Activated CD4-positive, alpha-beta T cell treated with anti-CD3 and anti-CD28 coated beads for 36 hours (primary cell): ENCODE measurements at places on chromosomes 13 and 19. TPM values are rescaled to one million over a fixed set of nuclear protein-coding genes. Genes with fewer than 3 reads are reported as not detected.

The SYNE4 gene
- 1.6 TPM for total RNA-seq

The LILRA2 gene
- total RNA-seq, result not detected

The SIGLEC8 gene
- total RNA-seq, result not detected

The TUBA3C gene
- not detected for total RNA-seq

The KANK3 gene
- 0.98 TPM for total RNA-seq

The PROZ gene
- total RNA-seq, result not detected

The ZNF799 gene
- 4.0 TPM for total RNA-seq

GRCh38 chr13:113756441-113757097, 2.5 kb upstream of the TMEM255B start:
- peaks cover 34% of the 10 kb centered on the region for H3K27me3 ChIP-seq
- H3K36me3 ChIP-seq, result no peaks in the 10 kb centered on the region
- no peak for DNase-seq
- H3K4me3 ChIP-seq, result no peak overlapping the region
- H3K4me1 ChIP-seq, result peaks cover 14% of the 10 kb centered on the region

DNA sequence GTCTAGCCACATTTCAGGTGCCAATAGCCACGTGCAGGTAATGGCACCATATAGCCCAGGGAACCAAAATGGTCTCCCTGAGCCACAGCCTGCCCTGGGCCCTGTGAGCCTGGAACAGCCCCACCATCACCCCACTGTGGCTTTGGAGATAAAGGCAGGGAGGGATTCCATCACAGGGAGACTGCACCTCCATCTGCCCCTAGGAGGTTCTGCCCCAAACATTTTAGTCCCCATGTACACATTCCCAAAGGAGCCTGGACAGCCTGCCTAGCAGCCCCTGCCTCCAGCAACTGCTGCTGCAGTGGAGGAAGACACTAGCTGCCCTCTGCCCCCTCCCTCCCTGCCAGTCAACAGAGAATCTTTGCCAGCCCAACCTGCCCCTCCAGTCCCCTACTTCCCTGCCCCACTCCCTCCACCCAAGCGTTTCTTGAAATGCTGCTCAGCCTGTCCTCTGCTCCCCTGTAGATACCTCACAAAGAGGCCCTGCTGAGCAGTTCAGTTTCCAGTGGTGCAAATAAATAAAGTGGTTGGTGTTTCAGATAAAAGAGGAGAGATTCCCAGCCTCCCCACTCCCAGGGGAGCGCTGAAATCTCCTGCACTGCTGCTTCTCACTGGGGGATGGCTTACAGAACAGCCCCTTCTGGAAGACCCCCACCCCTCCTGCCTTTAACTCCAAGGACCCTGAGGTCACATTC, 921.8 kb downstream of the UQCRFS1 start:
- H3K27ac ChIP-seq, result no peak overlapping the region
- H3K36me3 ChIP-seq, result no peaks in the 10 kb centered on the region
- H3K27me3 ChIP-seq, result no peaks in the 10 kb centered on the region
- H3K4me3 ChIP-seq, result no peak overlapping the region
- no peak for DNase-seq

- peaks cover 12% of the 10 kb centered on the region for H3K36me3 ChIP-seq
- H3K4me3 ChIP-seq, result no peak overlapping the region
- no peak overlapping the region for H3K27ac ChIP-seq
Measured at GRCh38 chr19:11656535-11656934, 59.3 kb downstream of the ZNF627 start.

DNA sequence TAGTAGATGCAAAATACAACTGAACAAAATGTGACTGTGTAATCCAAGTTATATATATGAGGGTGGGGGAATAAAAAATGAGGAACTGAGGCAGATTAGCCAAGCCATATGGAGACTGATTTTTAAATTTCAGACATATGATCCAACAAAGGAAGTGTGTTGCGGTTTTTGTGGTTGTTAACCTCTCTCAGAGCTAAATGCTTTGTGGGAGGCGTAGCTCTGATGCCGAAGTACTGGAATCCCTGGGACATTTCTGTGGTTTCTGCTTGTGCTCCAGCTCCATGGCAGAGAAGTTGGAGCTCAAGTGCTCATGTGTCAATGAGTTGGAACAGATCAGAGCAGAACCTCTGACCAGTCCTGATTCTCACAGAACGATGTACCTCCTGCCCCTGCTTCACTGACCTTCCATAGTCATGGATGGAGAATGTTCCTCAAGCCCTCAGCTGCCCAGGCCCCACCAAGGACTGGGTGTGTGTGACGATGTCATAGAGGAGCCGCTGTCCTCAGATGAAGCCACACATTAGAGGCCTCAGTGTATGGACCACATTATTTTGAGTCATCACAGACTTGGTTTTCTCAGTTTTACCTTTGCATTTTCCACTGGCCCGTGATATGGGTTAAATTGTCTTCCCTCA, 107.6 kb downstream of the SOX1 start:
- peaks cover 2% of the 10 kb centered on the region for H3K27me3 ChIP-seq
- no peak overlapping the region for H3K4me3 ChIP-seq
- no peak overlapping the region for H3K27ac ChIP-seq
- no peaks in the 10 kb centered on the region for H3K4me1 ChIP-seq
- no peak for DNase-seq
- H3K36me3 ChIP-seq, result no peaks in the 10 kb centered on the region

- H3K4me3 ChIP-seq, result peak within 1 kb of the TSS; percentile 79
- H3K27me3 ChIP-seq, result no peaks in the 10 kb centered on the region
- H3K4me1 ChIP-seq, result peaks cover 30% of the 10 kb centered on the region
- DNase-seq, result peak; percentile 96
- H3K36me3 ChIP-seq, result peaks cover 33% of the 10 kb centered on the region
Measured at GRCh38 chr19:48169939-48170803, at the start of the genes LIG1 and ZSWIM9. Gene LIG1 (minus strand): TSS chr19:48170344. CDS start chr19:48165566, 4,778 bp downstream. Gene ZSWIM9 (plus strand): TSS chr19:48170680. CDS start chr19:48171803, 1,123 bp downstream.

DNA sequence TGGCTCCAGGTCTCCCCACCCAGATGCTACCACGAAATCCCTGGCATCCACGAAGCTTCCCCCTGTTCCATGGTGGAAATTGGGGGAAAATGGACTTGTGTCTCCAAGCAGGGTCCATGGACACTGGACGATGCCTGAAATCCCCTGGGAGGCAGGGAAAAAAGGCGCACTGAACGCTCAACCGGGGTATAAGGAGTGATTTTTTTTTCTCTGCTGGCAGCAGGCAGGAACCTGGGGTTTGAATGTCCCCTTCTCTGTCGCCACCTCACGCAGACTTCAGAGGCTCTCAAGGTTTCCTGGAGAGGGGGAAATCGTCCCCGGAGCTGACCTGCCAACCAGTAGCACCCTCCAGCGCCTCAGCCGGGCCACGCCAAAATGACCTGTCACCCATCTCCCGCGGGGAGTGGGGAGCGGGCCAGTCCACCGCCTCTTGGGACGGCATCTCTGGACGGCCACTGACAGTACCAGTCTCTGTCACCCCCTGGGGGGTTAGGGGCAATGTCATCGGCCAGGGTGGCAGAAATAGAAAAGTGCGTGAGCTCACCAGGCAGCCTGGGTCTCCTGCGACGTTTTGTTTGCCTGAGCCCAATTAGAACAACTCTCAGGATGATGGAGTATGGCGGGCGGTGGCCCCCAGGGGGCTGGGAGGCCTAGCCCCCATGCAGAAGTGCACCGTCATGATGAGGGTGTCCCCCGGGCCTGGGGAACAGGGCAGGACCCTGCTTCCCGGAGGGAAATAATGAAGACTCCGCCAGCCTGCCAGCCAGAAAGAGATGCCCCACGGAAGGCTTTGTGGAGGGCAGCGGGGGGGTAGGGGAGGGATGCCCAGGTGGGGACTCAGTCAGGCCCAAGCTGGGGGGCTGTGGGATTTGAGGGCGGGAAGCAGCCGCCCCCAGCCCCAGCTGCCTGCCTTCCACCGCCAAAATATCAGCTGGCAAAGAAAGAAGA, 2.6 kb downstream of the PTPRS start:
- peaks cover 57% of the 10 kb centered on the region for H3K27me3 ChIP-seq
- H3K36me3 ChIP-seq, result peaks cover 2% of the 10 kb centered on the region
- H3K27ac ChIP-seq, result no peak overlapping the region
- DNase-seq, result no peak
- H3K4me1 ChIP-seq, result peaks cover 16% of the 10 kb centered on the region
- no peak overlapping the region for H3K4me3 ChIP-seq

DNA sequence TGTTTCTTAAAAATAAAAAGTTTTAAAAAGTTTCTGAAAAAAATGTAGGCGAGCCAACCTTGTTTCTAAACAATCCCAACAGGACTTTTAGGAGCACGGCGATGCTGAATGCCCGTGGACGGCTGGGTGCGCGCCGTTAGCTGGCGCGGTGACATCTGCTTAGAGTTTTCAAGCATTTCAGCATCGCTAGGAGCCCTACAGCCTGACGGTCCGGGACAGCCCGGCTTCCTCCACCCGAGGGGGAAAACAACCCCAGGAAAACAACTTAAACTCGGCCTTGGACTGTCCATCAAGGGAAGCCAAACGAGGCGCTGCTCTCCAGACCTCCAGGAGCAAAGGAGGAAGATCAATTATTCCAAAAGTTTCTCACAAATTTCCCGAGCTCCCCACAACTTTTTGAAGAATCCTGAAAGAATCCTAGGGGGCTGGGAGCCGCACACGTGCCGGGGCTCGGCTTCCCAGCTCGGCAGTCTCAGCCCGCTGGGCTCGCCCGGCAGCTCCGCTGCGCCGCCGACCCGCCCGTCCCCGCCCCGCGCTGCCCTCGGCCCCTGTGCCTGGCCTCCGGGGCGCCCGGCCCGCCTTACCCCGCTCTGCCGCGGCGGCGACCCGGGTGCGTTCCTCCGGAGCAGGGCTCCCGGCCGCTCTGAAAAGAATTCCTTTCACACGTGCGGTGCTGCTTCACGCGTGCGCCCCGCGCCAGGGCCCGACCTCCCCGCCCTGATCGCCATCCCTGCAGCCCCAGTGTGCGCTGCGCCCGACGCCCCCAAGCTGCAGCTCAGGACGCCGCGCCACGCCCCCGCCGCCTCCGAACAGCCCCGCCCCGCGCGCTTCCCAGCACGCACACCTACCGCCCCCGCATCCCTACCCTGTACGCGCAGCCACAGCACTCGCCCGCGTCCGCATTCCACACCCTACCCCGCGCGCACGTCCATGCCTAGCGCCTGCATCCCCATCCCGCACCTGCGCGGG, at the start of gene GJA3:
TSS of gene GJA3 (minus strand) at position 747 of the 969 bp plus-strand sequence. CDS start 17,764 bp downstream, outside the sequence.
- peak within 1 kb of the TSS; percentile 75 for H3K4me3 ChIP-seq
- no peaks in the 10 kb centered on the region for H3K36me3 ChIP-seq
- peaks cover 38% of the 10 kb centered on the region for H3K27me3 ChIP-seq
- H3K27ac ChIP-seq, result no peak within 1 kb of the TSS

GRCh38 chr19:39236527-39236926, 8.3 kb downstream of the IFNL3 start:
- no peak overlapping the region for H3K4me3 ChIP-seq
- H3K4me1 ChIP-seq, result peaks cover 19% of the 10 kb centered on the region
- no peaks in the 10 kb centered on the region for H3K27me3 ChIP-seq
- H3K27ac ChIP-seq, result no peak overlapping the region
- DNase-seq, result peak; percentile 33
- no peaks in the 10 kb centered on the region for H3K36me3 ChIP-seq

GRCh38 chr13:79090552-79091124, 315.4 kb downstream of the RBM26 start:
- H3K4me3 ChIP-seq, result no peak overlapping the region
- peaks cover 11% of the 10 kb centered on the region for H3K27me3 ChIP-seq

DNA sequence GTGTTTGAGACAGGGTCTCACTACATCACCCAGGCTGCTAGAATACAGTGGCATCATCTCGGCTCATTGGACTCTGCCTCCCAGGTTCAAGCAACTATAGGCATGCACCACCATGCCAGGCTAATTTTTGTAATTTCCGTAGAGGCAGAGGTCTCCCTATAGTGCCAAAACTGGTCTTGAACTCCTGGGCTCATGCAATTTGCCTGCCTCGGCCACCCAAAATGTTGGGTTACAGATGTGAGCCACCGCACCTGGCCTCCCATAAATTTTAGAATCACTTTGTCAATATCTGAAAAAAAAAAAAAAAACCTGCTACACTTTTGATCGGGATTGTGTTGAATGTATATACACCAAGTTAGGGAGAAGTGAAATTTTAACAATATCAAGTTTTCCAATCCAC, 11.9 kb upstream of the PLEKHF1 start:
- H3K4me1 ChIP-seq, result peaks cover 2% of the 10 kb centered on the region
- H3K36me3 ChIP-seq, result no peaks in the 10 kb centered on the region
- H3K4me3 ChIP-seq, result no peak overlapping the region
- no peak overlapping the region for H3K27ac ChIP-seq
- DNase-seq, result no peak
